ENCODE measurements at places on chromosomes 7 and 10.

GRCh38 chr7:106806556-106806955 is 58.5 kb upstream of the PIK3CG start:
- no peak for DNase-seq

DNA sequence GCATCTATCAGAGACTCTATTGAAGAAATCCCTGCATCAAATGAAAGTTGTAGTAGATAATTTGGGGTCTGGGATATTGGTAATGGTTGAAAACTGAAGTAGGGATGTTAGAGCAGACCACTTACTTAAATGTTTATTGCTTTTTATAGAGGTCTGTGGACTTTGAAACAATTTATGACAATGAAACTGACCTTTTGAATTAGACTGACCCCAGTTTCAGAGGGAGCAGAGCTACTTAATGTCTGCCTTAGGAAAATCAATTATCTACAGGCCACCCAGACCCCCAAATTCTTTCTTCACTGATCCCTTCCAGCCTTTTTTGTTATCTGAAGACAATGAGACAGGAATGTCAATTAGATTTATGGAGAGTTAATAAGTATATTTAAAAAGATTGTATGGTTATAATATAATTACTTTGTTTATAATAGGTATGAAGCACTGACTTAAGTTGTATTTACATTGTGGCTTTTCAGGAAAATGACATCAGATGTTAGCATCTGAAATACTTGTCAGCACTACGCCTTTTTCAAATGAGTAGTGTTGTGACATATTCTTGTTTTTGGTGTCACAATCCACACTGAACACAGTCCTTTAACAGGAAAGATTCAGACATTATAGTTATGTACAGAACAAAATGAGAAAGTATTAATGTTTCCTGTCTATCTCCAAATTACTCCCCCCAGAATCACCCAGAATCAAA is 13.9 kb downstream of the MGAM2 start:
- no peak for DNase-seq

GRCh38 chr7:45131891-45132290 is 20.4 kb upstream of the TBRG4 start:
- DNase-seq, result no peak

DNA sequence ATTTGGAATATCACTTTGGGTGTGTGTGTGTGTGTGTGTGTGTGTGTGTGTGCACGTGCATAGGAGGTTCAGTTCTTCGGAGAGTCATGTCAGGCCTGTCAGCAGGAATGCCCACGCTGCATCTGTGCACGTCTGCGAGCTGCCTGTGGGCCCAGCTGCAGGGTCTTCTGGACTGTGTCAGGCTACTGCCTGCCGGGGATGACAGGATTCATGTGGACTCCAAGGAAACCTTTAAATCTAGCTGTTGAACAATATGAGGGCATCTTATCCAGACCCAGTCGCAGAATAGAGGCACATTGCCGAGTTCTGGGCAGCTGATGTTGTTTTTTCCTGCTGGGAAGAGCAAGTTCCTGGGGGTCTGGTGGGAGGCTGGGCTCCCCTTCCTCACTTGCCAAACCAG is 19.0 kb downstream of the AQP1 start:
- no peak for DNase-seq

DNA sequence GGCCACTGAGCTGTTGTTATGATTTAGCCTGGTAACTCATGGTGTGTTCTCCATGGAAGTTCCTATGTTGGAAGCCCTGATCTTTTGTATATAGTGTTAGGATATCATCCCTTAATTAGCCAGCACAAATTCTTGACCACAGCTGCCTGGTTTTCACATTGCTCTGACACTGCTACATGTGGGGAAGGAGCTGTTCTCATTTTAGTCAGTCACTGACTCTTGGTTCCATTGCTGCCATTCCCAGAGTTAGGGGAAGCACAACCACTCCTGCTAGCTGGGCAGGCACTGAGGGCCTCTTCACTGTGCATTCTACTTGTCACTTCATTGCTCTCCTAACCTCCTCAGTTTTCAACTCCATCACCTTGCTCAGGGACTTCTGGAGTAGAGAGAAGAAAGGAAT is 98.4 kb upstream of the GJD4 start:
- DNase-seq, result no peak

DNA sequence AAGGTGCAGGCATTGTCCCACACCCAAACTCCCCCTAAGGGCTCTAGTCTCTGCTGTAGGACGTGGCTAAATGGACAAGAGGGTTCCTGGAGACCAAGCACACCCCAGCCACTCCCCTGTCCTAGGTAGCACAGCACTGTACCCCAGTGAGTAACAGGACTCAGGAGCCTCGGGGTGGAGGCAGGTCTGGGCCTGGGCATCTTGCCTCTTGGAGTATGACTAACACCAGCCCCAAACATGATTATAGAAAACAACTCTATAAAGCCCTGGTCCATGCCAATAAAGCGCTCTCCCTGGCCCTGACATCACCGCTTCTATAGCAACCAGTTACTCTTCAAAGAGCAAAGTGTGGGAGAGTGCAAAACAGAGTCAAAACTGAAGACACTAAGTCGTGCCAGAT is 195.0 kb downstream of the CALN1 start:
- no peak for DNase-seq
